ENCODE measurements at places on chromosomes 3 and 15. TPM values are rescaled to one million over a fixed set of nuclear protein-coding genes. Genes with fewer than 3 reads are reported as not detected.

- H3K4me1 ChIP-seq = no peaks in the 10 kb centered on the region
- no peaks in the 10 kb centered on the region for H3K36me3 ChIP-seq
- H3K27ac ChIP-seq = no peak overlapping the region
Observed at GRCh38 chr3:143090486-143090885, 29.1 kb upstream of the CHST2 start.

DNA sequence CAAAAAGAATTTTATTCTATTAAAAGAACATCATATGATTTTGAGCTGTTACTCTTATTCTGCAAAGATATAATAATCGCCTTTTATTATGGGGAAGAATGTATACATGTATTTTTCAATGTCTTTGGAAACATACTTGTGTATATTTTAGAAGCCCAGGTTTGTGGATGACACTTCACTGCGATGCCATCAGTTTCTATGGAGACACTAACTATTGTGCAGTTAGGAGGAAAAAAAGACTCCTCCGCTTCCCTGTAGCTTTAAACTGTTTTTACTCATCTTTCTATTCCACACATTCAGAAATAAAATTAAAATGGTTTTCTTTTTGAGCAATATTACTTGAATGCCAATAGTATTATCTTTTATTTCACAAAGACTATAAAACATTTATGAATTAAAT lies 305.0 kb downstream of the NLGN1 start:
- H3K27ac ChIP-seq = no peak overlapping the region
- H3K36me3 ChIP-seq = peaks cover 2% of the 10 kb centered on the region
- no peaks in the 10 kb centered on the region for H3K27me3 ChIP-seq
- H3K4me1 ChIP-seq = no peaks in the 10 kb centered on the region

GRCh38 chr15:59558851-59559250 lies 52.7 kb upstream of the GCNT3 start:
- no peak for DNase-seq
- no peaks in the 10 kb centered on the region for H3K4me1 ChIP-seq
- H3K27ac ChIP-seq = no peak overlapping the region
- no peaks in the 10 kb centered on the region for H3K36me3 ChIP-seq

GRCh38 chr3:16433701-16434151 lies 79.8 kb downstream of the RFTN1 start:
- no peaks in the 10 kb centered on the region for H3K27me3 ChIP-seq
- H3K36me3 ChIP-seq = no peaks in the 10 kb centered on the region
- no peak overlapping the region for H3K27ac ChIP-seq
- no peak overlapping the region for H3K4me3 ChIP-seq

EFHB gene
- total RNA-seq = 1.2 TPM

FSTL1 gene
- total RNA-seq = 479 TPM

PLD1 gene
- 15.6 TPM for total RNA-seq

Data from uterus (tissue), 4 donors.